ENCODE measurements at places on chromosomes 3 and 15. TPM values are rescaled to one million over a fixed set of nuclear protein-coding genes. Genes with fewer than 3 reads are reported as not detected.

- DNase-seq = peak; percentile 61
Observed at GRCh38 chr3:107598926-107599771, 76.4 kb downstream of the BBX start.

GRCh38 chr15:81524496-81524895 is 150.5 kb upstream of the TMC3 start:
- no peak for DNase-seq

GRCh38 chr15:97383516-97383915 is 577.0 kb upstream of the ARRDC4 start:
- no peak for DNase-seq

DNA sequence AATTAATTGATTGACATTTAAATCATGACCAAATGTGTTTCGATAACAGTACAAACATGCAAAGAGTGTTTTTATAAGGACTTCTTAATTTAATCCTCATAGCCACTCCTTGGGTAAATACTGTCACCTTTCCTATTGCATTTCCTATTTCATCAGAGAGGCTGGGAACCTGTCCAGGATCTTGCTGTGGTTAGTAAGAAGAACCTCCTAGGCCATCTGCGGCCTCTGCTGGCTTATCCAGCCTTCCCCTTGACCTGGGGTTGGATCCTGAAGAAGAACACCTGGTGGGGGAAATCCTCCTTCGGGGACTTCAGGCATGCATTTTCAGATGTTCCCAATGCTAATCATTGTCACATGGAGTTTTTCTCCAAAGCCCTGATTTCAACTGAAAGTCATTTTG is 25.5 kb downstream of the GLDN start:
- no peak for DNase-seq

- peak; percentile 72 for DNase-seq
Observed at GRCh38 chr15:63080634-63081250, 38.2 kb downstream of the TPM1 start.

DNA sequence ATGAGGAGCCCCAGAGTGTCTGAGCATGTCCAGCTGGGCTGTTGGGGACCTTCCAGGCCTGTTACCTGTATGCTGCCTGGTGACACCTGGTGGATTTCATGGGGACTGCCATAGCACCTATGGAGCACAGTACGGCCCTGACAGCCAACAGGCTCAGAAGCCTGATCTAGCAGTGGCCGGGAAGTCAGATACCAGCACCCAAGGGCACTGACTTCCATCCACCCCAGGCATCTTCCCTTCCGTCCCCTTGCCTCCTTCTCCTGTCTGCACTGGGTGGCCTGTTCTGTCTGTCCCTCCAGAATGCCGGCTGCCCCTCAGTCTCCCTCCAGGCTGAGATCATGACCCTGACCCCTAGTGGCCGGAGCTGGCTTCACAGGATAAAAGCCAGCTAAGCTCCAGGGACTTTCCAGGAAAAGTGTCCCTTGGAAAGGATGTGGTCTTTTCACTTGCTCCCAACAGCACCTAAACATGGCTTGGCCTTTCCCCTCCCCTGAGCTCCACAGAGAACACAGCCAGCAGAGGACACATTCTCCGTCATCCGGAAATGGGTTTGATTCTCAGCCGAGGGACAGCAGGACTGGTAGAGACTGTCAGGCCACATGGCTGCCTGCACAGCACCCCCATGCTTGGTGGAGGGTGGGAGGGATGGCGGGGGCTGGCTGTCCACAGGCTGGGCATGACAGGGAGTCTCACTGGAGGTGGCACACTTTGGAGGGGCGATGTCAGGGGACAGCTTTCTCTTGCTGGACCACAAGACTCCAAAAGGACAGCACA is 9.5 kb downstream of the RPS17 start:
- DNase-seq = peak; percentile 65

GRCh38 chr3:152909180-152909883 is 74.4 kb downstream of the P2RY1 start:
- peak; percentile 18 for DNase-seq

- DNase-seq = no peak
Observed at GRCh38 chr3:132237652-132238032, 79.6 kb upstream of the ACP3 start.

- no peak for DNase-seq
Observed at GRCh38 chr15:68981941-68982340, 32.6 kb upstream of the NOX5 start.

DNA sequence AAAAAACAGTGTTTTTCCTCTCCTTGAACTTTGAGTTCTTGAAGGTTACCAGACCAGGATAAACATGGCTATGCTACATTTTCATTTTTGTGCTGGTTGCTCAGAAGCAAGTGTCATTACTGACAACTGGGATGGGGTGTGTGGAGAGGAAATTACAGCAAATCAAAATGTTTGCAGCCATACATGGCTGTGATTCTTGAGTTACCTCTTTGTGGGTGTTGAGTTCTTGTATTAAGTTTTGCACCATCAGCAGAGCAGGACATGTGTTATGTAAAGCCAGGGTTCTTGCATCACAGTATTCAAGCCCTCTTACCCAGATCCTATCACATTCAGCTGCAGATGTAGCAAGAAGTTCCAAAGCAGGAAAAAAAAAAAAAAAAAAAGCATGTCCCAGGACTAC is 53.9 kb upstream of the ATOSA start:
- DNase-seq = no peak

GRCh38 chr15:70512772-70513362 is 250.5 kb downstream of the UACA start:
- DNase-seq = no peak

GRCh38 chr3:24678421-24678865 is 183.8 kb upstream of the THRB start:
- DNase-seq = peak; percentile 32

GRCh38 chr3:146343551-146343950 is 92.6 kb upstream of the PLSCR4 start:
- DNase-seq = no peak

GRCh38 chr3:93910097-93910496 is 63.6 kb downstream of the PROS1 start:
- DNase-seq = peak; percentile 87

DNA sequence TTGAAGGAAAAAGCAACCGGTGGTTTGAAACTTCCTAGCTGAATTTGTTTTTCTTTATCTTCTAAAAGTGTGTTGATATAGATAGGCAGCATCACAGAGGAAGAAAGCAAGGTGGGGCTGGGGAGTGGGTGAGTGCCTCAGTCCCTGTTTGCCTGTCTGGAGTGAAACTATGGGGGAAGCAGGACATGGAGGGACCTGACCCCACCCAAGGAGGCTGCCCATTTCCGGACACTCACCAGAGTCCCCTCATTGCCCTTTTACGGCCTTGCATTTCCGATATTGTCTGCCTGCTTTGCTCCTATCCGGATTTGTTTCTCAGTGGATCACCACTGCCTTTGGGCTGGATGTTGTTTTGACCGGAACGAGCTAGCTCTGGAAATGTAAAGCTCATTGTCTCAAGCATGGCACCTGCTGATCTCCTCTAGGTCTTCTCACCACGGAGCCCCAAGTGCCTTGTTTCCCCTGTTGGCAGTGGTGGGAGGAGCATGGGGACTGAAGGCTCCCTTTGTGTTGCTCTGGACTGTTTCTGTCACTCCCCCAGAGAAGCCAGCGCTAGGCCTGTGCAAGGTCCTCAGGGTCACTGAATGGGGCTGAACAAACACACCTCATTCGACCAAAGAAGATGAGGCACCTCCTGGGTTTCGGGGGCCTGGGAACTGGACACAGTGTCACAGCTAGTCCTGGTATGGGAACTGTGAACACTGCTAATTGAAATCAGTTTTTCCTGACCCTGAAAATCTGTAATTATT is 7.0 kb downstream of the CLDN11 start:
- no peak for DNase-seq

DNA sequence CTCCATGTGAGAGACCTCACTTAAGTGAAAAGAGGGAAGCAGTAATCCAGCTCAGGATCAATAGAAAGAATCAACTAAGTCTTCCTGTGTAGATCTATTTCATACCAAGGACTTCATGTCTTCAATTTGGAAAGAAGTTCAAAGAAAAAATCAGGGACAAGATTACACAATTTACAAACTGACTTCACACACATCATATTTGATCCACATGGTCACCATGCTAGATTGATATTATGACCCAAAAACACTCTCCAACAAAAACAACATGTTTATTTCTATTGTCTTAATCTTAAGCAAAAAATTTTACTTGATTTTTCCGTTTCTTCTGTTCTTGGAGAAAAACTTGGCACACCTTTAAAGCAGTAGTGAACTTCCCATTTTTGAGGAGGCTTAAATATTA is 76.3 kb downstream of the THBS1 start:
- DNase-seq = no peak

DNA sequence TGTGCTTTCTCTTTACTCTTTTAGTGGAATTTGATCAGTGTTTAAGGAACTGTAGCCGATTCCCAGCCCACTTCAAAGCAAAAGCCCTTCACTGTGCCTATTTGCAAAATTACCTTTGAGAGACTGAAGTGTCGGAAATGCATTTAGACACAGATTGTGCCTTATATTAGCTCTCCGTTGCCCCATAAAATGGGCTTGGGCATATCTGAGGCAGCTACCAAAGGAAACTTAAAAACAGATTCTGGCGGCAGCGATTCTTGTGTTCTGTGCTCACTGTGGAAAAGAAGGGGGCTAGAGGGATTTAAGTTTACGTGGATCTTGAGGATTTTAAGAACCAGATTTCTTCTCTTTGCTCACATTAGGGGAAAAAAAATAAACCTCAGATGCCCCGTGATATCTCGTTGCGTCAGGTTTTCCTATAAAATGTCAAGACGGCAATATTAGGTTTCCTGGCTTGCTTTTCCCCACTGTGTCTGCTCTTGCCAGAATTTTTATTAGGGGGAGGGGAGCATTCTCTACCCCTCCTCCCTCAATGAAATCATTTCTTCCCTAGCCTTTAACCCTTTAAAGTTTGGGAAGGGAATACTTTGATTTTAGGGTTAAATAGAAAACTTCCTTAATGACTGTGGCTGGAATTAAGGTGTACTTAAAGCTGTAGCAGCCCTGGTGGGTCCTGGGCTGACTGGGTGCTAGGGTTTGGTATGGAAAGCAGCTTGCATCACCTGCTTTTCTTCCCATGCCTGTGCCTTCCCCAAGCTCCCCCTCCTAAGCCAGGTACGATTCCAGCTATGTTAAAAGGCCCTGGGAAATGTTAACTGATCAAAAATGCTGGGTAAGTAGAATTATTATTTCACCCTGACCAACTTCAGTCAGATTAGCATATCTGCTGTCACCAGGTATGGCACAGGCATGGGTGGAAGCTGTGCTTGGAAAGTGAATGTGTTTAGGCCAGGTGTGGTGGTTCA is 73.8 kb downstream of the SMAD3 start:
- DNase-seq = no peak

- DNase-seq = no peak
Observed at GRCh38 chr3:183038221-183038620, 57.9 kb upstream of the DCUN1D1 start.

- no peak for DNase-seq
Observed at GRCh38 chr15:97126553-97127233, 796.2 kb downstream of the NR2F2 start.

DNA sequence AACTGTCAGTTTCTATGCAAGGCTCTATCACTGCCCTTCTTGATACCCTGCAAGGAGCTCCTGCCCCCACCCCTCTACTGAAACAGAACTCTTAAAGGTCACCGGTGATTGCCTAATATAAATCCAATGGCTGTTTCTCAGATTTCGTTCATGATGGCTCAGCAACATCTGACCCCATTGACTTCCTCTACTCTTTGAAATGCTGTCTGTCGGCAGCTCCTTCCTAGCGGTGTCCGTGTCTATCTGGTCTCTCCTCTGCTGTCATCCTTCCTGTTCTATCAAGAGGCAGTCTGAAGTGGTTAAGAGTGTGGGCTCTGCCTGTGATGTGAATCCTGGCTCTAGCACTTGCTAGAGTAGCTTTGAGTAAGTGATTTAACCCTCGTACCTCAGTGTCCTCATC is 5.5 kb downstream of the TMEM266 start:
- no peak for DNase-seq

- DNase-seq = peak; percentile 86
Observed at GRCh38 chr15:90400759-90401314, 12.8 kb downstream of the IQGAP1 start.

GRCh38 chr3:154598166-154598565 is 168.2 kb upstream of the GPR149 start:
- no peak for DNase-seq

DNA sequence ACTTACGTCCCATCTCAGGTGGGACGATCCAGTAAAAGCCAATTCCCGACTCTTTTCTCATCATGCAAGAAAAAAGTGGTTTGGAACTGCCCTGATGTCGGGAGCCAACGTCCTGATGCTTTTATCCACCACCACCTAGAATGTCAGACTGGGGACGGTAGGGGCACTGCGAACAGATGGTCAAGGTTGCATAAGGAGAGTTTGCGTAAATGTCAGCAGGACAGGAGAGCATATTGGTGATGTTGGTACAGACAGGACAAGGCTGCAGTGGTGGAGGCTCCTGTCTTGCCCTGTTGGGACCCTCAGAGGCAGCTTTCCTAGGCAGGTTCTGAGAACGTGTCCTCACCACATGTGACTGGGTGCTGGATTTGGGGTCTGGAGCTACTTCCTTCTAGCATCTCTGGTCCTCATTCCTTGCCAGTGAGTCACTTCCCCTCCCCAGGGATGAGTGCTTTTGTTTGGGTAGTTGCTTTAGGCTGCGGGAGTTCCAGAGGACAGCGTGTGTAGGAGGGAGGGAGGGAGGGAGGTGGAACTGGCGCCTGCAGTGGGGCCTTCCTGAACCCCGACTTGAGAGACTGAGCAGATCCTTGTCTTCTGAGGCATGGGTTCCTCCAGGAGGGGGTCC is 21.0 kb downstream of the THSD4 start:
- DNase-seq = no peak

GRCh38 chr3:13023235-13023970 is 49.8 kb downstream of the IQSEC1 start:
- no peak for DNase-seq

NRG4 gene
- 4.8 TPM for total RNA-seq

GATA2 gene
- total RNA-seq = 37.0 TPM

H1-8 gene
- total RNA-seq = not detected

C3orf52 gene
- total RNA-seq = 22.4 TPM

Measured in lung (tissue), 17 donors.